Astrocyte (in vitro differentiated cells and primary cell): ENCODE measurements at places on chromosomes 6 and 20.
A peak's percentile ranks its signal among the peaks of the same experiment; 100 is the strongest.

DNA sequence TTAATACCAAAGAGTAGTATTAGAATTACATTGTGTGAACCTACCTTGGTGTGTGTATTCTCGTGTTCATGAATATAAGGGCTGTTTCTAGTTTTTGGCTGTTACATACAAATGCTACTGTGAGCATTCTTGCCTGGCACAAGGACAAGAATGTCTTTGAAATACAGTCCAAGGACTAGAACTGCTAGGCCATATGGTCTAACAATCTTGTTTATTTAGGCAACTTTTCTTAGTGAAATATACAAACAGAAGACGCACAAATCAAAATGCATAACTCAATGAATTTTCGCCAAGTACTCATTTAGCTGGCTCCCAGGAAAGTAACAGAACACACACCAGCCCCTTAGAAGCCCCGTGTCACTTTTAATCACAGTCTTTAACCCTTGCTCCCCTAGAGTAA lies 28.5 kb downstream of the KDM1B start:
- DNase-seq, result no peak

DNA sequence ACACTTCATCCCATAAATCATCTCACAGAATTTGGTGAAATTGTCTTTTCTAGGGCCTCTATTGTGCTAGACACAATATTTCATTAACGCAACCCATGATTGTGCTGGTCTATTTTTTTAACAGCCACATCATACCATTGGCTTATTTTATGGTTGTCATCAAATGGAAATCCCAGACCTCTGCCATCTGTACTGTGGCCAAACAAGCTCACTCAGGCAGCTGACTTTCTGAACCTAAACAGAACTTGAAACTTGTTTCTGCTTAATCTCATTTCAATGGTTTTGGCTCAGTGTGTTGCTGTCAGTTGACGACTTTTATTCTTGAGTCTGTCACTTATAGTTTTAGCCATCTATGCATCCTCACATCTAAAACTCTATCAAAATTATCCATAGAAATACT lies 111.8 kb downstream of the HAO1 start:
- no peak for DNase-seq

- DNase-seq, result peak; percentile 39
Measured at GRCh38 chr6:69584536-69584912, 212.3 kb downstream of the LMBRD1 start.

DNA sequence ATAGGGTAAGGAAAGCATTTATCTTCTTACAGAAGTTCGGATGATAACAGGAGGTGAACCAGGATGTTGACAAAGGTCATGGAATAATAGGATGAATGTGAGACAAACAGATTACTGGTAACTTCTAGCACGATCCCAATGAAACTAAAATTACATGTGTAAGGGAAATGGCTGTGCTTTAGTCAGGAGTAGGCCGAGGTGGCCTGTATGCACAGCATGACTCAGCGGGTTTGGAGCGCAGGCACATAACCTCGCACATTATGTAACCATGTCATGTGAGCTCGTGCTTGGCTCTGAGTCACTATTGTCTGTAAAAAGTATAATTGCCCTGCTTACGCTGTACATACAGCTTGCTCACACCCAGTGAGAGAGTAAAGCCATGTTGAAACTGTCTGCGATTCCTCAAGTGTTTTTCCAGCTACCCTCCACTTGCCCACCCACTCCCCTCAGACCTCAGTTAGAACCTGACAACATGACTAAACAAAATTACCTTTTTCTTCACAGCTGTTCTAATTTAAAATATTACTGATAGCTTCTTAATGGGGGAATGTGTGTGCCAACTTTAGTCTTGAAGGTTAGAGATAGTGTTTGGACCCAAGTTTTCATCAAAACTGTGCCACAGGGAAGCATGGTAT lies 8.2 kb downstream of the CYB5R4 start:
- peak; percentile 95 for DNase-seq

GRCh38 chr6:117711369-117711768 lies 36.1 kb downstream of the NUS1 start:
- DNase-seq, result no peak

DNA sequence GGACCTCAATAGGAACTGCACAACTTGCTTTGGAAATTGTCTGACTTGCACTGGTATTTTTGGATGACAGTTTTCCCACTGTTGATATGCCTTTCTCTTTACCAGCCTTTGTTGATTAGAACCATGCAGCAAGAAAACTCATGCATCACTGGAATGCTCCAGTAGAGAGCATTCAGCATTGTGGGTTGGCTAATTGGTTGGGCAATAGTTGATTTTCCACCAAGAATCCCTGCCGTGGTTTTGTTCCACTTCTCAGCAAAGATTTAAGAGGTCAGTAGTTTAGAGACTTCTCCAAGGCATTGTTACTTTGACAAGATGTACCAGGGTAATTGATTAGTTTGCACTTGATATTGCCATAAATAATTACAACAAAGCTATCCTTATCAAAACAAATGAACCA lies 260.0 kb downstream of the DHX35 start:
- no peak for DNase-seq

- no peak for DNase-seq
Measured at GRCh38 chr6:5214570-5215052, 46.1 kb downstream of the LYRM4 start.

DNA sequence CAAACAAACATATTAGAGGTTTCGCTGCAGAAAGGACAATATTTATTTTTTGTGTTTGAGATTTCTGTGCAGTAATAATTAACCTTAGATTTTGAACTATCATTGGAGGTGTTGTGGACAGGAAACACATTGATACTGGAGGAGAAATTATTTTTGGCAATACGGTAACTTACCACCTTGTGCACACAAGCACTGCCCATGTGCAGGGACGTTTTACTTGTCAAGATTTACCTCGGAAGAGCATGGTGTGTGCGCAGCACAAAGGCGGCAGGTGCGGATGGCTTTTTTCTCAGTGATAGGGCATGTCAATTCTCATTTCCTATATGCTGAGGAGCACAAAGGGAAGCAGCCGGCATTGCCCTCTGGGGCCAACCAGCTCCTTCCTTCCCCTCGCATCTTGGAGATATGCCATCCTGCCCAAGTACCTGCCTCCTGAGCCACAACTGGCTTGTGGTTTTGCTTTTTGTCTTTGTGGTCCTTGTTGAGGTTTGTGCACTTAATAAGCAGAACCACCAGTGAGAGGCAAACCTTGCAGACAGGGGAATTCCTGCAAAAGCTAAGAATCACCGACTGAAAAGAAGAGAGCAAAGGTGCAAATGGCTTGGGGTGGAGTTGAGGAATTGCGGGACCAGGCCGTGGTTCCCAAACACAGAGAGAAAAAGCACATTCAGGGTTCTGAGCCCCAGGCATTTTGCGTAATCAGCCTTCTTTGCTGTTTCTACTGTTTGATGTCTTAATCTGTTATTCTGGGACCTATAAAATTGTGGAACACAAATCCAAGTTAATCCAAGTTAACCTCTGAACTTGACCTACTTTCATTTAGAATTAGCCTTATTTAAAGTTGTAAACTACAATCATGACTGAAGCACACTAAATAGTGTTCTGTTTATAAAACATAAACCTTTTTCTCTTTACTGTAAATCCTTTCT lies 21.9 kb downstream of the SAMD5 start:
- no peak for DNase-seq

DNA sequence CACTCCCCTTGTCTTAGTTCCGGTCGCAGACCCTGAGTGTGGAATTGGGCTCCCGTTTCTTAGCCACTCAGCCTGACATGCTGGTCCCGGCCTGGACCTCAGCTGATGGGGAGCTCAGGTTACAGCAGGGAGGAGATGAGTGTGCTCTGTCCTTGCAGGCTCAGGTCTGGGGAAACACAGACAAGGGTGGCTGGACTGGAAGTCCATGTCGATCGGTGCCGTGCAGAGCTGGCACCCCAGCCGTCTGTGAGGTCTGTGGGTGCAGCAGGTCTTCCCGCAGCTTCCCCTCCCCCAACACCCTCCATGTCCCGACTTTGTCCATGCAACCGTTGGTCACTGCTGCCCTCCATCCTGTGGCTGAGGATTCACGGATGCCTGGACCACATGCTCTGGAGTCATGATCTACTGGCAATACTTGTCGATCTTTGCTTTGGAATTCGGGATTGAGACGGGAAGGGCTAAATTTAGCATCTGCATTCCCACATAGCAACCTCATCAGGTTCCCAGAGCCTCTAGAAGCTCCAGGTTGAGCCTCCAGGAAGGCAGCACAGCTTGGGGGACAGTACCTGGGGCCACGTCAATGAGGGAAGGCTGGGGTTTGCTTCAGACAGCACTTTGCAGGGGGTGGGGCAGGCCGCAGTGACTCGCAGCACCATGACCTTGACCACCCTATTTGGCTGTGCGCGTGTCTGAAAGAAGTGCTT lies 118.8 kb downstream of the PSMB1 start:
- no peak for DNase-seq

- no peak for DNase-seq
Measured at GRCh38 chr6:147700436-147701209, 192.1 kb downstream of the SAMD5 start.

- no peak for DNase-seq
Measured at GRCh38 chr6:56963043-56963442, 8.1 kb downstream of the BEND6 start.

DNA sequence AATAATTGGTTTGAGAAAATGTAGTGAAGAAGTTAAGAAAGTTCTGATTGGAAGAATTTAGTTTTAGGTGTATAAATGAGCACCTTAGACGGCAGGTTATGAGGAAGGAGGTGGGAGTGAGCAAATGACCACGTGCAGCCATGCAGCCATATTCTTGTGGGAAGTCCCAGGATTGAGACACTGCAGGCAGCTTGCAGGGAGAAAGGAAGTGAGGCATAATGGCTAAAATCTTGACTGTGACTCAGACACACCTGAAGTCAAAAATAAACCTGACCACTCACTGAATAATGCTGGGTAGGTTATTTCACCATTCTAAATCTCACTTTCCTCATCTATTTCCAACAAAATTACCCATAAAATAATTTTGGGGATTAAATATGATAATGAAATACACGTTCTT lies 16.6 kb downstream of the DSE start:
- DNase-seq, result peak; percentile 81

DNA sequence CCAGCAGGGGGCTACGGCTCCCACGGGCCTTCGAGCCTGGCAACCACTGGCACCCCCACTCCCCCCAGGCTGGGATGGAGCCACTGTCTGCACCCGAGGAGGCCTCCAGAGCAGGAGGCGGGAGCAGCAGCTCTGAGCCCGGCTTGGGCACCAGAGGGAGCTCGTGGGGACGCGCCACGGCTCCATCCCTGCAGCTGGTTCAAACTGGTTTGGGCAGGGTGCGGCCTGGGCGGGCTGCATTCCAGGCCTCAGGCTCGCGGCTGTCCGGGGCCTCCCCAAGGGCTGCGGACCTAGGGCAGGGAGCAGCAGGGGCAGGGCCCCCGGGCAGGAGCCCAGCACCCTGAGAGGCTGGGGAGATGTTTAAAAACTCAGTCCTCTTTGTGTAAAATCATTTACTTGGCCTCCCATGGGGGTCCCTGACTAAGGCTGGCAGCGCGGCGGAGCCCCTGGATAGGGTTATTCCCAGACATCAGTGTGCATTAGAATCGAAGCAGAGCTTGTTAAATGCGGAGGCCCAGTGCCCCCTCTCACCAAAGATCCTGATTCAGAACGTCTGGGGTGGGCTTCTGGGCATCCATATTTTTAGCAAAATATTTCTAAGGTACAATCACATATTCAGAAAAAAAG lies 4.1 kb upstream of the BCAS4 start:
- DNase-seq, result peak; percentile 71
